ENCODE measurements at places on chromosomes 11 and 22. TPM values are rescaled to one million over a fixed set of nuclear protein-coding genes. Genes with fewer than 3 reads are reported as not detected.

The RTCB gene
- total RNA-seq, result 122 TPM

The MYEOV gene
- not detected for total RNA-seq

The BBOX1 gene
- total RNA-seq, result not detected

The SNU13 gene
- total RNA-seq, result 51.5 TPM

The EFCAB6 gene
- total RNA-seq, result 0.94 TPM

The SCGB2A2 gene
- total RNA-seq, result not detected

The RPL3 gene
- total RNA-seq, result 1,914 TPM

The VWCE gene
- total RNA-seq, result not detected

The ANGPTL5 gene
- total RNA-seq, result not detected

The SLC22A9 gene
- not detected for total RNA-seq
